Nucleus accumbens (tissue), 56 donors: ENCODE measurements at places on chromosomes 6 and 20.

DNA sequence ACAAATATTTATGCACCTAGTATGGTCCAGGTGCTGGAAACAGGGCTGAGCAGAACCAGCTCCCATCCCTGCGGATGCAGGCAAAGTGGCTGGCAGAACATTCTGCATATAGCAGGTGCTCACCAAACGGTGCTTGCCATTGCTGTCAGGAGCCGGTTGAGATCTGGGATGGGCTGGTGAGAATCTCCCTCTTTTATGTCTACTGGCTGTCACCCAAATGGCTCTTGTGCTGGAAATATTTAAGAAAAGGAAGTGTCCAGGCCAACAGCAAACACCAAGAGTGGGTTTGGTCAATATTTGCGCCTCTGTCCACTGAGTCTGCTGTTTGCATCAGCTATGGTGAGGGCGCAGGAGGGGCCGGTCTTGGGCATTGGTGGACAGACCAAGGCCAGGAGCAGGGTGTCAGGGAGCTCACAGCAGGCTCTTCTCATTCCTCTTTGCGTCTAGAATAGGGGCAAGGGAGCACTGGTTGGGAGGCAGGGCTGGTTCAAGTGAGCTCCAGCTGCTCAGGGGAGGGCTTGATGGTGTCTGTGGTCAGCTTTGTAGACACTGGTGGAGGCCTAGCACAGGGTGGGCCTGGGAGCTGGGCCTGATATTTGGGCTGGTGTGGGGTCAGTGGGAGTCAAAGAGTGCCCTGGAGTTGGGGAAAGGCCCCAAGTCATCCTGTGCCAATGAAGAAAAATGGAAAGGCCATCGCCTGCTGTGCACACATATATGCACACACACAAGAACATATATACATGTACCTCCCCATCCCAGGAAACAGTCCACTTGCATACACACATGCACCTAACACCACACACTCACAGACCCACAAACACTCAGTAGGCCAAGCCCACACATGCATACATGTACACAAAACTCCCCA lies 1.4 kb upstream of the BPIFB2 start:
- DNase-seq = no peak

- no peak for DNase-seq
Observed at GRCh38 chr20:38277691-38278090, 17.2 kb upstream of the KIAA1755 start.

GRCh38 chr6:69825904-69826303 lies 29.1 kb upstream of the LMBRD1 start:
- no peak for DNase-seq

DNA sequence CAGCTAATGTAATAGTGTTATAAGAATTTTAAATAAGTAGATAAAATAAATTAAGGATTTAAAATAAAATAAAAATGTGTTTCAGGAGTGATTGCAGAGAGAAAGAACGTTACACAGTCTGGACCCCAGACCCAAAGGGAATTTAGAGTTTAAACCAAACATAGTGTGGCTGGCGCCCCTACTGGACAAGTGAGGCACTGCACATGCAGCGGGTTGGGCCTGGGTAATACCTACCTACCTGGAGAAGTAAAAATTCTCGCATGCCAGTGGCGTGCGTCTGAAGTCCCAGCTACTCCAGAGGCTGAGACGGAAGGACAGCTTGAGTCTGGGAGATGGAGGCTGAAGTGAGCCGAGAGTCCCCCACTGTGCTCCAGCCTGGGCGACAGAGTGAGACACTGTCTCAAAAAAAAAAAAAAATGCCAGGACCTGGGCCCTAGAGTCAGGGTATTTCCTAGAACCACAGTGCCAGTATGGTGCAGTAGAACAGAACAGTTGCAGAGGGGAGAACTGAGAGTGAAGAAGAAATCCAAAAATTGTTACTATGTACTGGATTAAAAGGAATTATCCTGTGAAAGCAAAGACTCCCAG lies 71.4 kb upstream of the TCF21 start:
- no peak for DNase-seq

DNA sequence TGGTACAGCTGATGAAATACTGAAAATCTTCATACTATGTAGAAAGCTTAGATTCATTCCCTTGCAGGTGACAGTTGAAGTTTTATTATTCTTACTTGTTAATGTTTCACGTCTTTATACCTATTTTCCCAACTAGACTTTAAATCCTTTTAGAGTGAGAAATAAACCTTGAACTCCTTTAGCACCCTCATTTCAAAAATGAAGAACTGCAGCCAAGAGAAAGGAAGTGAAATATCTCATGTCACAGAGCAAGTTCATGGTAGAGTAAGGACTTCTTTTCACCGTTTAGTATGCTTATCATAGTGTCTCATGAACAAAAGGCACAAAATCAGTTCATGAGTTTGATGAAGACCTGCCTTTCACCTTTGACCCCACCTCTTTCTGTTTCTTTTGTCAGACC lies 38.5 kb downstream of the ORC3 start:
- no peak for DNase-seq

DNA sequence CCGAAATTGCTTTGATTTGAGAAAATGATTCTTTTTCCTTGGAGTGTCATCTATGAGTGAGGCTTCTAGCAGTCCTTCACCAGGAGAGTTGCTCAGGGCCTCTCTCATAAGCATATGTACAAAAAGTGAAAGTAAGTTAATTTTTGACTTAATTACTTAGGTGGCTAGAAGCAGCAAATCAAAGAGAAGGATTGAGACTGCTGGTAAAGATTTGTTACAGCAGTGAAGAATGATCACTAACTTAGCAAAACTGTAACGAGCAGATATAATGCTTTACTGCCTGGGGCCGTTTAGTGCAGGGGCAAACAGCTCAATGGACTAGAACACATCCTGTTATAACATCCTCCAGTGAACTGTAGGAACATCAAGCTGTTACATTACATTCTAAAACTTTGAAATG lies 167.8 kb upstream of the RIPOR2 start:
- DNase-seq = no peak

DNA sequence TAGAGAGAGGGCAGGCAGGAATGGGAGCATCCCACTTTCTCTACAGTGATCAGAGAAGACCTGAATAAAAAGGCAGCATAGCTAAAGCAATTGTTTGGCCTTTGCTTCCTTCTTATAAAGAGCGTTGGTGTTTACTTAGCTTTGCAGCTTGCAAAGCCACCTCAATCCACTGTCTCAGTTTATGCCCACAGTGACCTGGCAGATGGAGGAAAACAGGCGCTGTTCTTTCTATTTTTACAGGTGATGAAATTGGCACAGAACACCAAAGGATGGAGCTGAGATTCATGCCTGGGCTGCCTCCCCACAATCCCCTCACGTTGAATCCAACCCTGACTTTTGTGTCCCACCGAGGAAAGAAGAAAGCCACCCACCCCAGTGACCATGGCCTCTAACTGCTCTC lies 130.5 kb downstream of the TTLL2 start:
- DNase-seq = no peak

DNA sequence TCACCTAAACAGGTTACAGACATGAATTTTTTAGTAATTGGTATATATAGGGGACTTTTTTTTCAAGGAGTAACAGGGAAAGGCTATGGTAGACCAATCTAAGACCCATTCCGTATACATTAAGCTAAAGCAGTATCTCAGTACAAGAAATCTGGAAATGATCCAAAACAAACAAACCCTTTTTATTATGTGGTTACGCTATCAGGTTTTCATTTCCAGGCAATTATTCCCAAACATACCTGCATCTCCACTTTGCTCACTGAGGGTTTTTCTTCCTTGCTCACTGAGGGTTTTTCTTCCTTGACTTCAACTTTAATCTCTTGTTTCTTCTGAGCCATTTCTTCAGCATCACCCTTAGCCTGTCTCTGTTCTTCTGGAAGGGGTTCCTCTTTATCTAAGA lies 107.3 kb downstream of the EPB41L2 start:
- no peak for DNase-seq
